COLO829 (cell line): ENCODE measurements at places on chromosomes 5 and 9.

DNA sequence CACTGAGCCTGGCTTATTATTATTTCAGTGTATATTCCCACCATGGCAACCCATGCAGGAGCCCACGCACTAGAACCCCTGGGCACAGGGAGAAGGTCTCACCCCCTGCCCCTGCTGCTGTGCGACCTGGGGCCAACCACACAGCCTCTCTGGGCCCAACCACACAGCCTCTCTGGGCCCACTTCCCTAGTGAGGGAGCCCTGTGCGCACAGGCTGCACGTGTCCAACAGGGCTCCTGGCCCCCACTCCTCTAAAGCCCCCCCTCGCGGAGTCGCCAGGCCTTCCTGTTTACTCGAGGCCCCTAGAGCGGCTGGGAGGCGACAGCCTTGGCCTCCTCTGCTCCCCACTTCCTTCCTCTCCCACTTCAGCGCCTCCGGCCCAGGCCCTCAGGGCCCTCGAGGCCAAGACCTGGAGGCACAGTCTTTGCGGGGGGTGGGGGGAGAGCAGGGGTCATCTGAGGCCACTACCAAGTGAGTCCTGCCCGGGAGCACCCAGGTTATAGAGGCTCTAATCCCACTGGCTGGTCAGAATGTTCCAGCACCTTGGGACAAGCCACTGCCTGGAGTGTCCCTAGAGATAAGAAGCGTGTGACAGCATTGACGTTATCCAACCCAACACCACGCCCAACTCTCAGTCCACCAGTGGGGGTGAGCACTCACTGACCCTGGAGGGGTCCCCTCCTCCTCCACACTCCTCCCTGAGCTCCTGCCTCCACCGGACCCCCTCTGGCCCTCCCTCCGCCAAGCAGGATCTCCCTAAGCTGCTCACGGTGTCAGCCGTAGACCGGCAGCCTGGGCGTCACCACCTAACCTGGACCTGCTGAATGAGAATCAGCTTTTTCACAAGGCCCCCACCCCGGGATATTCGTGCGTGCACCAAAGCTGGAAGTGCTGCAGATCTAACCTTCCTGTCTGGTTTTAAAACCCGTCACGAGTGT lies 7.9 kb upstream of the ENG start:
- DNase-seq = no peak

GRCh38 chr5:52999344-52999949 lies 10.3 kb downstream of the ITGA2 start:
- no peak for DNase-seq

GRCh38 chr9:33177639-33178038 lies 10.5 kb upstream of the B4GALT1 start:
- DNase-seq = no peak

- DNase-seq = no peak
These were observed 188.5 kb downstream of the COX7C start for GRCh38 chr5:86806206-86806605.

- DNase-seq = no peak
These were observed 27.6 kb upstream of the LHFPL2 start for GRCh38 chr5:78675956-78676730.

GRCh38 chr9:37653385-37653784 lies 2.6 kb downstream of the FRMPD1 start:
- no peak for DNase-seq
